ENCODE measurements at places on chromosomes 1 and 21.

GRCh38 chr21:46179708-46180078, 4.6 kb downstream of the SPATC1L start:
- no peak for DNase-seq

DNA sequence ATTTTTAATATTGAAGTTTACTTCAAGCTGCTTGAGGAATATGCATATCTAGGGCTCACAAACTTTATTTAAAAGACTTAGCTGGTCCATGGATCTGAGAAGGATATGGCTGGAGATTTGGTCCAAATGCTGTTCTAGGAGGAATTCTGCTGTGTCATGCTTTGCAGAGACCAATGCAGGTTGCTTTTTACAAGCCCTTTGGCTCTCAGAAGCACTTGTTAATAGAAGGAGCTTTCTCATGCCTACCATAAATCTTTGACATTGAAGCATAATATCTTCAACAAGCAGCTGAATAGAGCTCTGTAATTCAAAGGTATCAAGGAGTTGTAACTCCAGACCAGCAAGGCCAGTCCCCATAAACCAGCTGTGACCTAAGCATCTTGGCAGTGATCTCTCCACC, 299.1 kb downstream of the HHAT start:
- no peak for DNase-seq

DNA sequence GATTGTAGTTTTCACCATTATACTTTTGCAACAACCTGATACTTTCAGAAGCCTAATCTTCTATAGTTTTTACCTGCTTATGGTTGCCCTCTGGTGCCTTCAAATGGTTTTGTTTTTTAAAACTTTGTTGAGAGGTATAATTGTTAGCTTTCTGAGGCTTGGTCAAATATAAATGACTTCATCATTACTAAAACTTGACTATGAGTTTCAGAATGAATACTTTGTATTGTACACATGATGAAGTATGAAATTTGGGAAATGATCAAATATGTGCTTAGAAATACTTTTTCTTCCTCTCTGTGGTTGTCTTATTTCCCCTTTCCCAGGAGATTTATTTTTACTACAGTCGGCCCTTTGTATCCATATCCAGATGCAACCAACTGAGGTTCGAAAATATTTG, 151.8 kb upstream of the B3GALT2 start:
- DNase-seq: no peak

- no peak for DNase-seq
Measured at GRCh38 chr1:234724516-234725176, 114.7 kb upstream of the IRF2BP2 start.

DNA sequence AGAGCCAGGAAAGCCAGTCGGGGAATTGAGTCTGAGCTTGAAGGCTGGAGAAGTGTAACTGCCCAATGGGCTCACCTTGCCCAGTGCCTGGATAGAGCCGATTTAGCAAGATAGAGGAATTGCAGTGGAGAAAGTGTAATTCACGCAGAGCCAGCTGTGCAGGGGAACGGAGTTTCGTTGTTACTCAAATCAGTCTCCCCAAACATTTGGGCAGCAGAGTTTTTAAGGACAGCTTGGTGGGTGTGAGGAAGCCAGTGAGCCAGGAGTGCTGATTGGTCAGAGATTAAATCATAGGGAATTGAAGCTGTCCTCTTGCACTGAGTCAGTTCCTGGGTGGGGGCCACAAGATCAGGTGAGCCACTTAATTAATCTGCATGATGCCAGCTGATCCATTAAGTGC, 28.4 kb upstream of the NLRP3 start:
- DNase-seq: no peak

DNA sequence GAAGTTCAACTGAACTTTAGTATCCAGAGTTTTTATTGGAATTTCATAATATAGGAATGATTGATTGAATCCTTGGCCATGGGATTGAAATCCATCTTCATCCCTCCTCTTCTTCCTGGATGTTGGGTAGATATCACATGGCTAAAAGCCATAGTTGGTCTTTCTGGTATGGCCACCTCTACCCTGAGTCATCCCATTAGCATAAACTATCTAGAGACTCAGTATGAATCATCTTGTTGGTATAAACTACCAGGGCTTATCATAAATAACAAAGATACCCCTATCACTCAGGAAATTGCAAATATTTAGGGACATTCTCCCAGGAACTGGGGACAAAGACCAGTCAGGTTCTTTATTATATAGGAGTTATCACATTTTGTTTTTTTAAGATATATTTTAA, 21.2 kb upstream of the ZP4 start:
- no peak for DNase-seq
